ENCODE measurements at places on chromosomes 6 and 20.

- no peak for DNase-seq
These were observed 244.2 kb upstream of the RIMS1 start for GRCh38 chr6:71642120-71642519.

DNA sequence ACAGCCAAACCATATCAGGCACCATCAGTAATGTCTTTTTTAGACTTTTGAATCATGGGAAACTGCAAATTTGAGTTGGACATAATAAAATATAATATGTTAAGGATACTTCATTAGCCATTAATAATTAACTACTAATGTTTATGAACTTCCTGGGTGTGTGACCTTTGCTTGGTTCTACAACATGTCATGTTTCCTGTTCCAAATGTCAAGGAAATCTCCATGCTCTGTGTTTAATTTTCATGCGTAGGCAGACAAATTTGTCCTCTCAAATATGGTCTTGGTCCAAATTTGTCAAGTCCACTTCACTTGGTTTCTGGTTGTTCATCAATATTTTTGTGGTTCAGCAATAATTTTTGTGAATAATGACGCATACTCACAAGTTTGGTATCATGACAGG, 410.5 kb downstream of the BMP2 start:
- no peak for DNase-seq

GRCh38 chr6:115485400-115485799, 575.3 kb downstream of the FRK start:
- no peak for DNase-seq

GRCh38 chr6:109722564-109723254, 31.6 kb downstream of the FIG4 start:
- no peak for DNase-seq

GRCh38 chr6:37429352-37429750, 3.7 kb upstream of the CMTR1 start:
- no peak for DNase-seq

- DNase-seq = no peak
These were observed 37.9 kb upstream of the PCMTD2 start for GRCh38 chr20:64217539-64218221.

- DNase-seq = no peak
These were observed 4.7 kb upstream of the CCN6 start for GRCh38 chr6:112049026-112049799.

DNA sequence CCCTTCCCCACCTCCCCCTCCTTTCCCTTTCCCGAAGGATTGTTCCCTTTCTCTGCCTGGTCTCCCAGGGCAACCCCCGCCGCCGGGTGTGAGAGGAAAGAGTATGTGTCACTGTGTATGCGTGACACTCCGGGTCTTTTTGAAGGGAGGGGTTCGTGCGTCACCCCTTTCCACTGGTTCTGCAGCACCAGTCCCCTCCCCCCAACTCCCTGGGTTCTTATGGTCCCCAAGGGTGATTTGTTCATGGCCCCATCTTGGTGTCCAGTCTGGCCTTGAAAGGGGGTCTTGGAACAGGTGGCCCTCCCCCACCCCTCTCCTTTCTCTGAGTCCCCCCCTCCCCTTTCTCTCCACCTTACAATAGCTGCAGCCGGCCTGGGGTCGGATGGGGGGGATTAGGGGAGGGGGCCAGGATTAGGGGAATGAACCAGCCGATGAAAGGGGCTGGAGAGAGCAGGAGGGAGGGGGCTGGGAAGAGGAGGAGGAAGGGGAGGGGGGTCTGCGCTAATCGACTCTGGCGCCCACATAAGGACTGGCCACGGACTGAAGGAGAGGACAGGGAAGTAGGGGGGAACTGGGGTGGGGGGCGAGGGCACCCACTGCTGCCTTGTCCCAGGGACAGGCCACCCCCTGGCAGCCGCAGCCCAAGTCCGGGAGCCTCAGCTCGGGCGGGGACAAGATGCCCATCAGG, 1.3 kb upstream of the RING1 start:
- peak; percentile 36 for DNase-seq

GRCh38 chr6:26276841-26277648, 88.0 kb upstream of the BTN3A2 start:
- no peak for DNase-seq

- no peak for DNase-seq
These were observed 19.9 kb downstream of the JARID2 start for GRCh38 chr6:15265787-15266186.

GRCh38 chr6:138948546-138949179, 39.4 kb downstream of the REPS1 start:
- DNase-seq = no peak

- DNase-seq = no peak
These were observed 312.1 kb upstream of the MAN1A1 start for GRCh38 chr6:119661628-119662027.

DNA sequence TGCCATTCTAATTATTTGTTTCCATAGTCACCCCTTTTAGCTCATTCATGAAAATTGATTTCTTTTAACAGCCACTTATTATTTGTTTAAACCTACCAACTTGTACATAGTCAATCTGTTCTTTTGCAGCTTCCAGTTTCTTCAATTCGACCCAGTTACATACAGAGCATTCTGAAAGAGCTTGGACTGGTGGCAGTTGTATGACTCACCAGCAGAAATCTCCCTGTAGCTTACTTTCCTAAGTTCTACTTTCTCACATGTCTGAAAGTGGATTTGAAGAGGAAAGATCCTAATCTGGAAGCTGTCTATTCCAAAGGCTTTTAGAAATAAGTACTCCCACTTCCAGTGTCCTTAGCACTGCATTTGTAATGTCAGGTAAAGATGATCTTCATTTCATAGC, 447.9 kb downstream of the HTR1B start:
- DNase-seq = no peak

DNA sequence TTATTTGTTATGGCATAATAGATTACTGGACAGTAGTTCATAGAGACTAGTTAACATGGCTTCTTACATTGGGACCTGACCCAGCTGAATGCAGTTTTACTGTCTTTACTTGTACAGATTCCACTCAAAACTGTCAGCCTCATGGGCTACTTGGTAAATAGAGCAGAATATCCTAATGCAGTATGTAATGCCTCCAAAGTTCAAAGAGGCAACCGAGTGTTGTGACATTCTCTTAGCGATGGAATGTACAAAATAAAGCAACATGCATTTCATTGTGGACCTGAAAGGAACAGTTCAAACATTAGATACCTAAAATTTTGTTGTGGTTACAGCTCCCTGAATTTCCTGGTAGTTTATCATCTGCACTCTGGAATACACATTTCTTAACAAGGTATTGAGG, 29.1 kb upstream of the RGS17 start:
- DNase-seq = no peak
